ENCODE measurements at places on chromosomes 1 and 21.
A peak's percentile ranks its signal among the peaks of the same experiment; 100 is the strongest.

DNA sequence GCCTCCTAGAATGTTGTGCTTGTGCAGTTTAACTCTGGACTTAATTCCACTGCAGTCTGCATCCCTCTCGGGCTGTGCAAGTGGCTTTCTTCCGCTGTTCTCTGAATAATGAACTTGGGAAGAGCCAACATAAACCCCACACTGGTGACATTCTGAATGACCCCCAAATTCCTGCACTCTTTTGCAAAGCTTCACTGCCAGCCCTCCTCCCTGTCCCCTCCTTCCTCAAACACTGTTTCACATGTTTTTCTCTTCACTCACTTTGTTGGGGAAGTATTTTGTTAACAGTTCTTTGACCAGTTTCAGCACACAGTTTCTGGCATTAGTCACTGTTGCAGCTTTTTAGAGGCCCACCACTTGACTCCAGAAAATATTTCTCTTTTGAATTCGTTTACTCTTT, 39.7 kb downstream of the GNG12 start:
- DNase-seq: no peak

DNA sequence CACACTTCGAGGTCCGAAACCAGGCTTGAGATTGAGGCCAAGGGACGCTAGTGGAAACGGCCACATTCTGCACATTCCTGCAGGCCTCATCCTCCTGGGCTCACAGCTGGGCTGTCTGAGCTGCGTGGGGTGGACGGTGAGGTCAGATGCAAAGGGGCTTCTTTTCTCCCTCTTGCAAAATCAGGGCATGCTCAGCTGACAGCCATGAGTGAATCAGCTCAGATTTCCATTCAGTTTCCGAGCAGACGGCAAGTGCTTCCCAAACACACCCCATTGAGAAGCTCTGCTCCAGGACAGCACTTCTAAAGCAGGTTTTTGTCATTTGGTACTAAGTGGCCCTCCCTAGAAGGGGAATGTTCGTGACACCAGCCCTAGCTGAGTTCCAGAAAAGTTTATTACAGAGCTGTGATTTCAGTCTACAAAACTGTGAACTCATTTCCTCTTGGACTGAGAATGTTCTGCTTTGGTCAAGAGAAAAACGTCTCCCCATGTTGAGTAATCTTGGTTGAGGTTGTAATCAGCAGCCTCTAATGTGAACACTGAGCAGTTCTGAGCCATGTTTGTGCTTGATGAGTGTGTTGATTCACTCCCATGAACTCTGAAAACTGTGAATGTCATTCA, 10.0 kb downstream of the PDPN start:
- no peak for DNase-seq

- no peak for DNase-seq
Measured at GRCh38 chr1:51265618-51266017, 29.5 kb downstream of the RNF11 start.

DNA sequence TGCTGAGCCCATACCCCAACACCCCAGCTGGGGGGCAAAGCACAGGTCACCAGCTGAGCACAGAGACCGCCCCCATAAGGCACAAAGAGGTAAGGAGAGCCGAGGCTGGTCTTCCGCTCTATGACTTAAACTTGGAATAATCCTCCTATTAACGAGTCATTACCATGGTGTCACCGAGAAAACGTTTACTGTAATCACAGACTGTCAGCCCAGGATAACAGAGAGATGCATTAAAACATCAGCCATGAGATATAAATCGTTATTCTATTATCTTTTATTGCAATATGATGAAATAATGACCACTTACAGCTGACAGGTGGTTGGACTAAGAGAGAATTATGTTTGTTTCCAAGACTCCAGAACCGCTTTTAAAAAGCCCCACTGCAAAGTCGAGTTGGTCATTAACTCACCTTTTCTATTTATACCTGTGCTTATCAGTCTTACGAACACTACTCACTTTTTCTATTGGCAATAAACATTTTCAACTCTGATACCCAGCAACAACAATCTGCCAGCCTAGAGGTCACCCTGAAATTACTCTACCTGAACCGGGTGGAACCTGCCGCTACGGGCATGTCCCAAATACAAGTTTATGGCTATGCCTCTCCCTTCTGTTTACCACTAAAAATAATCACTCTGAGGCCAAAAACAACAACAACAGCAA, 21.5 kb downstream of the NPHP4 start:
- no peak for DNase-seq

- no peak for DNase-seq
Measured at GRCh38 chr1:207072233-207072632, 16.4 kb upstream of the C4BPB start.

GRCh38 chr1:35359995-35360394, 91.5 kb downstream of the ZMYM4 start:
- no peak for DNase-seq

DNA sequence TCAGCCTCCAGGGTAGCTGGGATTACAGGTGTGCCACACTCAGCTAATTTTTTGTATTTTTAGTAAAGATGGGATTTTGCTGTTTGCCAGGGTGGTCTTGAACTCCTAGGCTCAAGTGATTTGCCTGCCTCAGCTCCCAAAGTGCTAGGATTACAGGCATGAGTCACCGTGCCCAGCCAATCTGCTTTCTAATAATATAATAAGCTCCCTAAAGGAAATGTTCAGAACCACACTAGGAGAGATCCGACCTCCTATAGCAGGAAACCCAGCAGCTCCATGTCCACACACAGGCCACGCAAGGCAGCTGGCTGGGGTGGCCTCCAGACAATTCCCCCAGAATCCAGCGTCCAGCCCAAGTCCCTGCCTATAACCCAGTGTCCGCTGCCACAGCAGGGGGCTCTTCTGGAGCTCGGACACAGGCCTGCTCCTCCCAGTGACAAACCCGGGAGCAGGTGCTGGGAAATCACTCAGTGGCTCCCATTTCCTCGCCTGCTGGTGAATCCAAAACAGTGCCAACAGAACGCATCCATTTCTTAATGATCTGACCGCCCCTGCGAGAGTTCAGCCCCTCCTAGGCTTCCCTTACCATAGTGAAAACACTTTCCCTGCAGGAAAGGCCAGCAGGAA, 7.5 kb downstream of the RIPK4 start:
- DNase-seq: no peak

DNA sequence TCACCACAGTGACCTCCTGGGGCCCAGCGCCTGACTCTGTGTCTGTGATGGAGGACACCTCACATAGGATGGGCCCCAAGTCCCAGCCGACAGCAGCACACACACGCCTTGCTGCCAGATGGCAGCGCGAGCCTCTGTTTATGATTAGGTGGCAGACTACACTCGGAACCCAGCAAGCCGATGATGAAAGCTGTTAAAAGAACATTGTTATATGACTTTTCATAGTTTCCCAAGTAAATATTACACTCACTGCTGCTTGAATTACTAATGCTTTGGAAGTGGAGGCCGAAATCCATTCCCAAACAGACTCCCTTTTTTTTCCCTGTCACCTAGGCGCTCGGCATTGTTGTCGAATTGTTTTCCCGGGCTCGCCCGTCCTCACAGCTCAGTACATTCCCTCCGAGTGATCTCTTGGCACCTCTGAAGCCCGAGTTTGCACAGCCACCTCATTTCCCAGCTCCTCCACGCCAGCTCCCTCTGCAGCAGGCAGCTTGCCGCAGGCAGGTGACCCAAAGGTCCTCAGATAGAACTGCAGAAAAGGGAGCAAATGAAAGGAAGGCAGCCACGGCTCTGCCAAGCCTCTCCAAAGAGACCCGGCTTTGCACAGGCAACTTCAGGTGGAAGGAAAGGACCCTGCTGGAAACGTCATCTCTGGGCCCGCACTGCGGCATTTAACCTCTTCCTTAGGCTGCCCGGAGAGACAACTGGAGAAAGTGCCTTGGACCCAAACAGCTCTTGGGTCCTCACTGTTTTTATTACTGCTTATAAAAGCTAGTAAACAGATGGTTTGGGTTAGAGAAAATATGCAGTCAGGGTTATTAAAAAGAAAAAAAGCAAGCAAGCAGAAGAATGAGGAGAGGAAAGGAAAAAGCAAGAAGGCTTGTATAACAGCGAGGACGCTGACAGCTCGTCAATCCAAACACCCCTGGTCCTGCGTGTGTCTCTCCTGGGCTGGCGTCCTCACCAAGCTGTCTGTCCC, 72.2 kb upstream of the SLC25A33 start:
- DNase-seq: no peak

- peak; percentile 63 for DNase-seq
Measured at GRCh38 chr1:22018583-22019559, 17.4 kb downstream of the CELA3A start.

GRCh38 chr1:26148887-26149286, 10.0 kb upstream of the FAM110D start:
- no peak for DNase-seq

GRCh38 chr1:185813401-185813979, 79.3 kb downstream of the HMCN1 start:
- DNase-seq: no peak

DNA sequence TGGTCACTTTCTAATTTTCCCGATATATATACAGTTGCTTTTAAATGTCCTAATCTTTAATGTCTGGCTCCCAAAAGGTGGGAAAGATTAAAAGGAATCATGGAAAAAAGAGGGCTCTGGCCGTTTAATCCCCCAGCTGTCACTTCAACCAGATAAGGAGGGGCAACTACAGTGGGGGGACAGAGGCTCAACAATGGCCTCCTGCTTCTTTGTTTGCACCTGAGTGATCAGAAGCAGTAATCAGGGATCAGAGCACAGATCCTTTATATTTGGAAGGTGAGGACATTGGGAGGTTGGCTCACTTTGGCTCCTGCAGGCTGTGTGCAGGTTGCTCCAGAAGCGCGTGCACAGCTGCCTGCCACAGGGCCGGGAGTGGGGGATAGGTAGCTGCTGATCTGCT, 212.8 kb downstream of the FMN2 start:
- no peak for DNase-seq

GRCh38 chr1:245056913-245057312, 97.9 kb upstream of the KIF26B start:
- DNase-seq: no peak

GRCh38 chr1:63330331-63330916, 8.1 kb downstream of the FOXD3 start:
- DNase-seq: no peak

DNA sequence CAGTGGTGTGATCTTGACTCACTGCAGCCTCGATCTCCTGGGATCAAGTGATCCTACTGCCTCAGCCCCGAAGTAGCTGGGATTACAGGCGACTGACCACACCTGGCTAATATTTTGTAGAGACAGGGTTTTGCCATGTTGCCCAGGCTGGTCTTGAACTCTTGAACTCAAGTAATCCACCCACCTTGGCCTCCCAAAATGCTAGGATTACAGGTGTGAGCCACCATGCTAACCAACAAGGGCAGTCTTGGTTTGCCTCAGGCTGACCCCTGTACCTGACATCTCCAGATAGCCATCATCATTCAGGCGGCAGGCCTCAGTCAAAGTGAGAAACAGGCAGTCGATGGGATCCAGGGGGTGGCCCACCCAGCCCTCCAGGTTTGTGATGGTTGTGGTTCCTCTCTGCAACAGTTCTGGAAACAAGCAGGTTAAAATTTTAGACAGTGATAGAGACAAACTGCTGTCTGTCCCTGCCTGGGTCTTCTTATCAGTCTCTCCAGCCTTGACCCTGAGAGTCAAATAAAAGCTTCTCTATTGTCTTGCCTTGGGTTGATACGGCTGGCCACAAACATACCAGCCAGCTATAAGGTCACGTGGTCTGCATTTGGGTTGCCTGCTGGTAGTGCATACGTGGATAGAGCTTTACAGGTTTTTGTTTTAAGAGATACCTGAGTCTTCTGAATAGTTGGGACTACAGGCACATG, 26.8 kb downstream of the UROD start:
- no peak for DNase-seq

DNA sequence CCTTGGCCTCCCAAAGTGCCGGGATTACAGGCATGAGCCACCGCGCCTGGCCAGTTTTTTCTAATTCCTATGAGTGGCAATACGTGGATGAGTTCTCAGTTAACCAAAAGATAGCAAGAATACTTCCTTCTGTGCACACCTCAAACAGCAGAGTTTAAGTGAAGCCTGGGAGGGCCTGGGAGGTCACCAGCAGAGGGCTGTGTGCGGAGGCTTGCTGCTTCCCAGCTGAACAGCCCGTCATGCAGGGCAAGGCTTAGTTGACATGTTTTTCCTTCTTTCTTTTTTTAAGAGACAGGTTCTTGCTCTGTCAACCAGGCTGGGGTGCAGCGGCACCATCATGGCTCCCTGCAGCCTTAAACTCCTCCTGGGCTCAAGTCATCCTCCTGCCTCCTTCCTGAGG, 17.8 kb downstream of the GNG4 start:
- no peak for DNase-seq

DNA sequence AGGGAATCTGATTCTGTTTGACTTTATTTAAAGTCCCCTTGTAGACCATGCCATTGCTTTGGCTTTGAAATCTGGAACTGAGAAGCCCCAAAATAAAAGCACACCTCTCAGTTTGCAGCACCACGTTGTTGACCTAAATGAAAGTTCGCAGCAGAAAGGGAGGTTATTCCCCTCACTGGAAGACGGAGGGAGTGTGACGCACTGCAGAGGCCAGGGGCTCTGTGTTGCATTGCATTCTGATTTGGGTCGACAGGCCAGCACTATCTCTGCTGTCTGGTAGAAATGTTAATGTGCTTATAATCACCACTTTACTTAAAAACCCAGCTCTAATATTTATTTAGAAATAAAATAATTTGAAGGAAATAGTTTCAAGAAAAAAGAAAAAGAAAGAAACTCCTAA, 675.2 kb upstream of the NR5A2 start:
- no peak for DNase-seq

GRCh38 chr1:217527151-217527550, 103.7 kb downstream of the GPATCH2 start:
- no peak for DNase-seq

GRCh38 chr1:115283249-115283648, 54.8 kb downstream of the NGF start:
- no peak for DNase-seq

DNA sequence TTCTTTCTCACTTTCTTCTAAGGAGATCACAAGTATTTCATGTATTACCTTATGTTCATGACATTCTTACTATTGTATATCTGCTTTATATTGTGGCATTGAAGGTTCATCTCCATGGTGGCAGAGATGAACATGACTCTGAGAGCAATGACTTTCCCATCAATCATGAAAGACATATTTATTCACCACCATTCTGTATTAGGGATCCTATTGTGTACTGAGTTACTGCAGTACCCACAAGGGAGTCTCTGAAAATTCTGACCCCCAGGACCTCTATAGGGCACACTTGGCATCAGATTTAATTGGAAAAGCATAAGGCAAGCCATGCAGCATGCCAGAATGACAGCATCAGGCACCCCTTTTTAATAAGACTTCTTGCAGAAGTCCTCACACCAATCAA, 21.9 kb upstream of the C21orf91 start:
- DNase-seq: no peak
